ENCODE measurements at places on chromosomes 11 and 22.

- H3K4me1 ChIP-seq = no peaks in the 10 kb centered on the region
- H3K27ac ChIP-seq = no peak within 1 kb of the TSS
- H3K36me3 ChIP-seq = no peaks in the 10 kb centered on the region
Observed at GRCh38 chr11:62242021-62242420, at the start of gene SCGB1D2. Gene SCGB1D2, plus strand, starts transcription at chr11:62242239. Its CDS starts 69 bp downstream, at chr11:62242308.

DNA sequence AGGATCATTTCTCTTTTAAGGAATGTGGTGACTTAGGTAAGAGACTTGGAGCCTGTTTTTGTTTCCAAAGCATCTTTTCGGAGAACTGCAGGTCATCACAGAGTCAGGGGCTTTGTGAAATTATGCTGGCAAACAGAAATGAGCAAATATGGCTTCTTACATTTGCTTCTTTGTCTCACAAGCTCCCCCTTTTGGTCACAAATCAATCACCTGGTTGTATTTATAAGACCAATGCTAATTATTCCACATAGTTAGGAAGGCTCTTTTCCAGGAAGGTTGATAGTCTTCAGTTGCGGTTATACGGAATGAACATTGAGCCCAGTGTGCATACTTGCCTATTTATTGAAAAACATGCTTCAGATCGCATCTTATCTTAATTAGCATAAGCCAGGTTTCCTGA is 34.6 kb upstream of the CEP126 start:
- H3K27me3 ChIP-seq = no peaks in the 10 kb centered on the region
- H3K36me3 ChIP-seq = no peaks in the 10 kb centered on the region
- no peak overlapping the region for H3K27ac ChIP-seq

DNA sequence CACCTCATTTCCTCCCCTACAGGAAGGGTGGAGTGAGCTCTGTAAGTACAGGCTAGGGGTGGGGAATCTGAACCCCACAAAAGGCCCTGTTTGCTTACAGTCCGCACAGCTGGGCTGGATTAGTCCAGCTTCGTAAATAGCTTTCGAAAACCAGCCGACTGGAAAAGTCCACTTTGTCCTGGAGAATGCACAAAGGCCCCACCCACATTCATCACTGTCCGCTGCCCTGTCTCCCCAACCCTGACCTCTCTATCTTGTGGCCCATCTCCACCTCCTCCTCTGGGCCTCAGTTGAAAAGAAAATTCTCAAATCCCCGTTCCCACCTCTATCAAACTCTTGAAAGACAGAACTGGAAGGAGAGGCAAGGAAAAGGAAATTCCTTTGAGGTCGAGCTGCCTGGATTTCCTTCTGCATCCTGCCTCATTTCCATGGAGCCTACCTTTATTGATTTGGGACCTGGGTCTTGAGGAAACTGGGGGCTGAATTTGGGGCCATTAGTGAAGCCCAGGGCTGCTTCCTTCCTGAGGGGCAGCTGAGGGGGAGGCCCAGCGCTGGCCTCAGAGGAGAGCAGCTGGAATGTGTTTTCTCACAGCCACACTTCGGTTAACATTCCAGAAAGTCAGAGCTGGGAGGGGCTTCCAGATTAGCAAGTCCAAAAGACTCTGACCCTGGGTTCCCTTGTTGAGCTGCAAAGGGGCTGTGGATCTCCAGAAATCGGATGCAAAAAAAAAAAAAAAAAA is 147.6 kb downstream of the FBXO7 start:
- peaks cover 9% of the 10 kb centered on the region for H3K27me3 ChIP-seq
- H3K4me3 ChIP-seq = no peak overlapping the region
- peak overlapping the region; percentile 75 for H3K27ac ChIP-seq
- H3K4me1 ChIP-seq = peaks cover 3% of the 10 kb centered on the region
- DNase-seq = peak; percentile 86
- no peaks in the 10 kb centered on the region for H3K36me3 ChIP-seq

- no peaks in the 10 kb centered on the region for H3K27me3 ChIP-seq
- H3K4me3 ChIP-seq = no peak overlapping the region
- H3K4me1 ChIP-seq = no peaks in the 10 kb centered on the region
- peak; percentile 45 for DNase-seq
- no peaks in the 10 kb centered on the region for H3K36me3 ChIP-seq
Observed at GRCh38 chr11:86784241-86784681, 16.1 kb upstream of the PRSS23 start.

DNA sequence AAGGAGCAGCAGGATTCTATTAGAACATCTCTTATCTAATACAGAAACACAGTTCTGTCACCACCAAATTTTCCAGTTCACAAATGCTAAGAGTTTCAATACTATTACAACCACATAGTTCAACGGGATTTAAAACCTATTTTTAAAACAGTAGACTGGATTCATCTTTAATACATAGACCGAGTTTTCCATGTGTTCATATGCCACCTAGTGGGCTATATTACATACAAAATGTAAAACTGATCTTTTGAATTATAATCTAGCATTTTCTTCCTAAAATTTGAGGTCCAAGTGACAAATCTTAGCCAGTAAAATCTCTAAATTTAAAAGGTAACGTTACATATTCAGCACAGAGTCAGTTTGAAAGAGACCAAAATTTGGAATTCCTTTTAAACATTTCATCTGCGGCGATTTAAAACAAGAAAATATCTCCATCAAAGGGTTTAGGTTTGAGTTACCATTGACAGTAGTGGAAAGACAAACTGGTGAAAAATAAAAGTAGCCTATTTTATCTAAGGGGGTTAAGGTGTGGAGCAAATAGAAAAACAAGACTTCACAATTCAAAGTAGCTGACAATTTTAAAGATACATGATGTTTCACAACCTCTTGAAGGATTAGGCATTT is 269.3 kb upstream of the MPPED2 start:
- H3K27me3 ChIP-seq = no peaks in the 10 kb centered on the region
- no peak overlapping the region for H3K4me3 ChIP-seq
- peak; percentile 11 for DNase-seq

GRCh38 chr22:46202897-46203600 is 47.0 kb downstream of the CDPF1 start:
- H3K4me3 ChIP-seq = no peak overlapping the region
- DNase-seq = no peak
- H3K4me1 ChIP-seq = peaks cover 5% of the 10 kb centered on the region
- H3K27ac ChIP-seq = no peak overlapping the region

GRCh38 chr11:84626256-84626655 is 1000.9 kb downstream of the DLG2 start:
- H3K27ac ChIP-seq = no peak overlapping the region
- H3K27me3 ChIP-seq = no peaks in the 10 kb centered on the region
- DNase-seq = no peak
- no peaks in the 10 kb centered on the region for H3K36me3 ChIP-seq

- peak overlapping the region; percentile 90 for H3K27ac ChIP-seq
- H3K4me3 ChIP-seq = no peak overlapping the region
- no peaks in the 10 kb centered on the region for H3K36me3 ChIP-seq
- H3K4me1 ChIP-seq = peaks cover 21% of the 10 kb centered on the region
- no peaks in the 10 kb centered on the region for H3K27me3 ChIP-seq
Observed at GRCh38 chr11:94925422-94926270, 47.7 kb downstream of the CWC15 start.

GRCh38 chr11:91394727-91395414 is 829.7 kb upstream of the FAT3 start:
- no peaks in the 10 kb centered on the region for H3K27me3 ChIP-seq
- H3K27ac ChIP-seq = no peak overlapping the region
- no peak overlapping the region for H3K4me3 ChIP-seq
- no peak for DNase-seq
